ENCODE measurements at places on chromosomes 1 and 21.
A peak's percentile ranks its signal among the peaks of the same experiment; 100 is the strongest.

GRCh38 chr1:200095057-200095577 lies 67.6 kb downstream of the NR5A2 start:
- no peak for DNase-seq

DNA sequence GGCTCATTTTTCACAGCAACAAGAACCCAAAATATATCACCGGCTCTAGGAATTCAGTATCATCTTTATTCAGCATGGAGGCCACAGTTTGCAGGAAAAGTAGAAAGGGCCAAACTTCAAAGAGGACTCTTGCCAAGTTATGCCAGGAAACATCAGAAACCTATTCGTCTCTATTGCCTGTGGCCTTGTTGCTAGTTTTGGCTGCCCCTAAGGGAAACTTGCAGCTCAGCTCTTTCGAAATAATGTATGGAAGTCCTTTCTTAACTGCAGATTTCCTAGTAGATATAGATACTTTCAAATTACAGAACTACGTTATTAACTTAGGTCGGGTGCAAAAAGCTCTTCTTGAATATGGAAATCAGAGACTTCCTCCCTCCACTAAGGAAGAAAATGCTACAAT lies 4.2 kb upstream of the NENF start:
- no peak for DNase-seq

GRCh38 chr1:110227774-110228173 lies 17.7 kb downstream of the KCNC4 start:
- DNase-seq: no peak

GRCh38 chr1:207205614-207206061 lies 101.6 kb downstream of the C4BPA start:
- DNase-seq: no peak

DNA sequence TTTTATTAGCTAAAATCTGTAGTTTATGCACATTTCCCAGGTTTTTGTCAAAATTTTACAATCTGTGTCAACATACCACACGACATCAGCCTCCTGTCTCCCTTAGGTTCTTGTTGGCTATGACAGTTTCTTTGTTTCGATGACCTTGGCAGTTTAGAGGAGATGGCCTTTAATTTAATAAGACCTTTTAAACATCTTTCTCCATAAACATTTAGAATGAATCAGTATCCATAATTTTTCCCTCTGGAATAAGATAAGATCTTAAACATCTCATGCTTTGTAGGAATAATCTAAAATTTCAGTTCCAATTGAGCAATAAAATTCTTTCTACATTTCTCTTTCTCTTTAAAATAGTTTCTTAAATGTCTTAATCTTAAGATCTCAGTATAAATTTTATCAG lies 28.7 kb upstream of the DYRK1A start:
- peak; percentile 44 for DNase-seq
